Activated CD4-positive, alpha-beta memory T cell treated with anti-CD3 and anti-CD28 coated beads for 36 hours (primary cell): ENCODE measurements at places on chromosomes 2 and 18. TPM values are rescaled to one million over a fixed set of nuclear protein-coding genes. Genes with fewer than 3 reads are reported as not detected.

The DOK1 gene
- 24.5 TPM for total RNA-seq

The DHX57 gene
- total RNA-seq, result 14.4 TPM

The IL36A gene
- total RNA-seq, result not detected

The ZNF142 gene
- 33.7 TPM for total RNA-seq

The PJVK gene
- 2.3 TPM for total RNA-seq

DNA sequence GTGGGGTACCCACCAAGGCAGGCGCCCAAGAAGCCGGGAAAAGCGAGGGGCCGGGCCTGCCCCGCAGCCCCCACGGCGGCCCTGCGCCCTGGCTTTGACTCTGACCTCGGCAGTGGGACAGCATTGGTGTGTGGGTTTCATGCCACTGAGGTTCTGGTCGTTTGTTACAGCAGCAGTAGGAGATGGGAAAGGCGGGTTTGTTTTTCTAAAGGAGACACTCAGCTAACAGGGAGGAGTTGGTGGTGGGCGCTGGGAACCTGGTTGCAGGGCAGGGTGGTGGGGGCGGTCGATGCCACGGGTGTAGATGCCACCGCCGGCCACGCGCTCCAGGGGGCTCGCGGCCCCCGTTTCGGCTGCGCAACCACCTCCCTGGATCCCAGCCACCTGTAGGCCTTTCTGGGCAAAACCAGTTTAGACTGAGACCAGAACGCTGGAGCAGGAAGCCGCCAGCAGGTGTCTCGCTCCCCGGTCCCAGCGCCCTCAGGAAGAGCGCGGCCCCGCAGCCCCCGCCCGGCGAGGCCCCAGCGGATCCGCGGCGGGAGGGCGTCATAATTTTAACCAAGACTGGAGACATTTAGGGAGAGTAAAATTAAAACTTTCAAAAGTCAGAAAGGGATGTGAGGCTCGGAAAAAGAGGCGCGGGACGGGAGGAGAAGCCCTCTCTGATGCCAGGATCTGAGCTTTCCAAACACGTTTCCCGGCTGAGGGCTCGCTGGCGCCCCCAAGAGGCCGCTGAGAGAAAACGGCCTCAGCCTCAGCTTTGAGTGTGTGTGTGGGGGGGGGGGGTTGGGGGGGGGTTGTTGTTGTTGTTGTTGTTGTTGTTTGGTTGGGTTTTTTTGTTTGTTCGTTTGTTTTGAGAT is 17.4 kb downstream of the CIDEA start:
- H3K27me3 ChIP-seq, result peaks cover 5% of the 10 kb centered on the region
- DNase-seq, result peak; percentile 70
- no peak overlapping the region for H3K27ac ChIP-seq
- peaks cover 3% of the 10 kb centered on the region for H3K4me1 ChIP-seq

GRCh38 chr2:222897898-222898297 is 37.1 kb downstream of the ACSL3 start:
- peaks cover 13% of the 10 kb centered on the region for H3K4me1 ChIP-seq
- H3K4me3 ChIP-seq, result no peak overlapping the region
- no peak overlapping the region for H3K27ac ChIP-seq
- H3K36me3 ChIP-seq, result no peaks in the 10 kb centered on the region

GRCh38 chr2:12001621-12002020 is 255.2 kb downstream of the LPIN1 start:
- no peak for DNase-seq
- H3K27ac ChIP-seq, result no peak overlapping the region
- H3K36me3 ChIP-seq, result peaks cover 4% of the 10 kb centered on the region

GRCh38 chr2:128016620-128017019 is 11.2 kb downstream of the SAP130 start:
- peaks cover 37% of the 10 kb centered on the region for H3K36me3 ChIP-seq
- H3K4me1 ChIP-seq, result no peaks in the 10 kb centered on the region
- DNase-seq, result no peak
- H3K27ac ChIP-seq, result no peak overlapping the region

GRCh38 chr2:207911215-207911614 is 114.1 kb downstream of the PLEKHM3 start:
- H3K4me3 ChIP-seq, result no peak overlapping the region
- H3K4me1 ChIP-seq, result no peaks in the 10 kb centered on the region
- DNase-seq, result no peak
- H3K27me3 ChIP-seq, result no peaks in the 10 kb centered on the region
